ENCODE measurements at places on chromosomes 7 and 10. TPM values are rescaled to one million over a fixed set of nuclear protein-coding genes. Genes with fewer than 3 reads are reported as not detected.

DNA sequence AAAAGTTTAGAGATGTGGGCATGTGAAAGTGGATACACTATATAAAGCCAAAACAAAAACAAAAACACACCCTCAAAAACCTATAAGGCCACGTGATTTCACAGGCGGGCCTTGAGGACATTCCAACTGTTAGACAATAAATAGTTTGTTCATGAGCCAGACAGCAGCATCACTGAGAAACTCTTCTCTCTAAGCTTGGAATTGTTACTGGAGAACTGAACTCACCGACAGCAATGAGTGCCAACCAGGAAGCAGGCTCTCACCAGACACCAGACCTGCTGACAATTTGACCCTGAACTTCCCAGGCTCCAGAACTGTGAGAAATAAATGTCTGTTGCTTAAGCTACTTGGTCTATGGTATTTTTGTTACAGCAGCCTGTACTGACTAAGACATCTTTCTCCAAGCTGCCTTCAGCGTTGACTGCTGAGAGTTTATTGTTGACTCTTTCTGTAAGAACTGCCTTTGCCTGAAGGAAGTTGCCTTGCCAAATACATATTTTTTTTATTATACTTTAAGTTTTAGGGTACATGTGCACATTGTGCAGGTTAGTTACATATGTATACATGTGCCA, 107.5 kb downstream of the EPDR1 start:
- no peak for DNase-seq

ERVW-1 gene
- not detected for total RNA-seq

PBLD gene
- total RNA-seq = 3.1 TPM

ADAM8 gene
- 2.3 TPM for total RNA-seq

DNA sequence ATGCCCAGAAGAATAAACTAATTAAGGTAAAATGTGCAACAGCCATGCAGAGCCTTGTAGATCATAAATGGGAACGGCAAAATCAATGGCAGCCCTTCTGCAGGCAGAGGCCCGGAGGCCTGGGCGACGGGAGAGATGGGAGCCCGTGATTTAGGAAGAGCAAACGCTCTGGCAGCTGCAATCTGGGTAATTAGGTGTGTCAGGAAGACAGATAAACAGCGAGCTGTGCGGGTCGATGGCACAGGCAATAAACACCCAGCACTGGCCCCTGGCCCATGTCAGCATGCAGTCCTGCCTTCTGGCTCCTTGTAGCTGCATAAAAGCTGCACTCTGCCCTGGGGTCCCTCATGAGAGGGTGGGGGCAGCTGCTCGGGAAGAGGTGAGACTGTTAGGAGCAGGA, 78.0 kb downstream of the GOLGA7B start:
- DNase-seq = no peak

- DNase-seq = no peak
Measured at GRCh38 chr7:1329966-1330800, 97.5 kb downstream of the UNCX start.

DNA sequence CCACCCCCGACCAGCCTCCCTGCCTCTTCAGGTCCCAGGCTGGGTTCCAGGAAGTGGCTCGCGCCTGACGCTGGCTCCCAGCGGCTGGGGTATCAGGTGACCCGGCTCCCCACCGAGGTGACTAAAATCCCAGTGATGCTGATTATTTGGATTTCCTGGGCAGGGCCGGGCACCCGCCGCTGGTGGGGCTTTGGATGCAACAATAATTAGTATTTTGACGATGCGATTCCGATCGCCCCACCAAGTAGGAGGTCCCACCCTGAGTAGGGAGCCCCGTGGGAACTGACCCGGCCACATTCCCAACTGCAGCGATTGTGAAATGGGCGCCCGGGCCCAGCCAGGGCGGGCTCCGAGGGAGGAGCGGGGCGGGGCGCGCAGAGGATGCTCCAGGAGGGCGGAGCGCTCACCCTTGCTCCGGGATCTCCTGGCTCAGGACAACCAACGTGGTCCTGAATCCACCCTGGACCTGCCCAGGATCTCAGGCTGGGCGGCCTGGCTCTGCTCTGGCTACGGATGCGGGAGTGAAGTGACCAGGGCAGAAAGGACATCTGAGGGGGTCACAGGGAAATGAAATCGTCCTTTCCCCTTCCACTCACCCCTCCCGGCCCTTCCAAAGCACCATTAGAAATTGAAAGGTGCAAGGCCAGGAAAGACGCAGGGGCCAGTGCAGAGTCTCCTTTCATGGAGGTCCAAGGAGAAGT, 32.6 kb downstream of the DUSP5 start:
- DNase-seq = peak; percentile 76

CNNM1 gene
- total RNA-seq = 0.05 TPM

TSC22D4 gene
- total RNA-seq = 31.3 TPM

CNTNAP2 gene
- total RNA-seq = 1.1 TPM

DNA sequence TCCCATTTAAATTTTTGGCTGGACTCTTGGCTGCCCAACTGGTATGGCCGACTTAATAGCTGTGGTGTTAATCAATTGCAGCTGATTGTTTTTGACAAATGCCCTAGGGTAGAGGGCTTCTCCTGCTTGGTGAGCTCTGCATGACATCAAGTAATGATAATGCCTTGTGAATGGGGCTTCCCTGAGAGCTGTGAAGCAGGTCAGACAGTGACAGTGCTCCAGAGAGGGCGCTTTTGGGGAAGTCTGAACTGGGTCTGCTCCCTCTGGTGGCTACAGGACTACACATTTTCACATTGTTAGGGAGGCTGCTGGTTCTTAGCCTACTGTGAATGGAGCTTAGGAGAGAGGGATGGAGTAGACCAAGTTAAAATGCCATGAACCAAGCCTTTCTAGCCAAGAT, 98.8 kb downstream of the SDK1 start:
- no peak for DNase-seq

DNA sequence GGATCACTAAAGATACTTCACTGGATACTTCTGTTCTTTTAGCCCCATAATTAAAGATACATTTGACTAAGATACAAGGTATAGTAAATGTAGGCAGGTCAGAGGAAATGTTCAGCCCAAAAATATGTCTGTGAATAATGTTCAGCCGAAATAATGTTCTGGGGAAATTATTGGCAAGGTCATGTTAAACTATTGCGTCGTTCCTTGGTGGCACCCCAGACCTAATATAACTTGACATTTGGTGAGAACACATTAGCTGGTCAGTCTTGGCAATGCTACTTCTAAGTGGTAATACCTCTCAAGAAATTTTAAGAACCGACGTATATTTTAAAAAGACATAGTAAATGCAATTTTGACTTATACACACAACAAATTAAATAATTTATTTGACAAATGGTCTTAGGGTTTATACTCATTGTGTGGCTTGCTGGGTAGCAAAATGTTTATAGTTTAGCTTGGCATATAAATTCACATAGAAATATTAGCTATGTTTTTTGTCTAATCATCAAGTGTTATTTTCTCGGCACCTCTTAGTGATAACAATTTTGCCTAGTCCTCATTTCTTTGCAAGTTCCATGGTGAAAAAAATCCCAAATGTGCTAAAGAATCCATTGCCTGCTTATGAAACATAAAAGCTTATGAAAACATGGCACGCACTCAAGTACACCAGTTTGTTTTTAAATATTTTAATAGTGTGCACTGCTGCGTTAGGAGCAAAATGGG, 270.3 kb upstream of the NEBL start:
- no peak for DNase-seq

GPER1 gene
- 4.6 TPM for total RNA-seq

PTPRN2 gene
- total RNA-seq = 1.9 TPM

GRCh38 chr10:34147641-34148304, 667.3 kb downstream of the PARD3 start:
- no peak for DNase-seq

DNA sequence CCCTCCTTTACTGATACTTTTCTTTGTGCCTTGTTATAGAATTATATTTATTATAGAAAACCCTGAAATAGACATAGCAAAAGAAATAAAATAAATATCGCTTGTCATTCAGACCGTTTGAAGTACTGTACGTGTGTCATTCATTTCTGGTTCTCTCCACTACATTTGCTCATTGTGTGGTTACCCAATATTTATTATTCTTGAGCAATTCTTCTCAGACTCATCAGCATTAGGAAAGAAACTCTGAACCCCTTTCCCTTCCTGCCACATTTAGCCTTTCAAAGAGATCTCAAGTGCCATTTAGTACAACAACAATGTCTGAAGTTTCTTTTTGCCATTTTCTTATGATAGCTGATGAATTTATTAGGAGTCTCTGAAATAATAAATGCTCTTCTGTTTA, 154.1 kb downstream of the KIAA1217 start:
- DNase-seq = no peak

DNA sequence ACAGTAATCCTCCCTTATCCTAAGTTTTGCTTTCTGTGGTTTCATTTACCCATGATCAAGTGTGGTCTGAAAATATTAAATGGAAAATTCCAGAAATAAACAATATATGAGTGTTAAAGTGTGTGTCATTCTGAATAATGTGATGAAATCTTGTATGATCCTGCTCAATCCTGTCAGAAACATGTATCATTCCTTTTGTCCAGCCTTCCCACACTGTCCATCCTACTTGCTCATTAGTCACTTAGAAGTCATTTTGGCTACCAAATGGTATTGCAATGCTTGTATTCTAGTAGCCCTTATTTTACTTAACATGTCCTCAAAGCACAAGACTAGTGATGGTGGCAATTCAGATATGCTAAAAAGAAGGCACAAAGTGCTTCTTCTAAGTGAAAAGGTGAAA, 1211.2 kb upstream of the SORCS1 start:
- no peak for DNase-seq

DNA sequence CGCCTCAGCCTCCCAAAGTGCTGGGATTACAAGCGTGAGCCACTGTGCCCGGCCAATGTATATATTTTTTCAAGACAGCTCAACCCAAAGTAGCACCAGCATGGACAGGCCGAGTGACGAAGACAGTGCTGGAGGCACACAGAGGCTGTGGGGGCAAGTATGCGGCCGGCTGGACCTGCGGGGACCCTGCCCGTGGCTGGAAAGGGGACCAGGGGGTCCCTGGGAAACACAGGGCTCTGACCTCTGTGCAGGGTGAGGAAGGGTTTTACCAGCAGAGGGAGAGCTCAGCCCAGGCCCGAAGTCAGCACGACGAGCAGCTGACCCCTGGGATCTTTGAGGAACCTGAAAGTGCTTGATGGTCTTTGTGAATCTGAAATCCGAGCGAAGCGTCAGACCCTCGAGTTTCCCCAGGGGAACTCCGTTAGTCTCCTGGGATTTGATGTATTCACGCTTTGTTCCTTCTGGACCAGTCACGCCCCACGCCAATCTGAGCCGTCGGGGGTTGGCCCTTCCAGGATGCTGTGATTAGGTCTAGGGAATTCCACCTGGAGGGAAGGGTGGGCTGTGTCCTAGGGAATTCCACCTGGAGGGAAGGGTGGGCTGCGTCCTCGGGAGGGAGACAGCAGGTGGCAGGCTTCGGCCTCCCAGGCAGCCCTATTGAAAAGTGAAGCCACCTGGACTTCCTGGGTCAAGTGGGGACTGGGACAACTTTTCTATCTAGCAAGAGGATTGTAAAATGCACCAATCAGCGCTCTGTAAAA, 10.9 kb upstream of the ZFAND2A start:
- no peak for DNase-seq

DNA sequence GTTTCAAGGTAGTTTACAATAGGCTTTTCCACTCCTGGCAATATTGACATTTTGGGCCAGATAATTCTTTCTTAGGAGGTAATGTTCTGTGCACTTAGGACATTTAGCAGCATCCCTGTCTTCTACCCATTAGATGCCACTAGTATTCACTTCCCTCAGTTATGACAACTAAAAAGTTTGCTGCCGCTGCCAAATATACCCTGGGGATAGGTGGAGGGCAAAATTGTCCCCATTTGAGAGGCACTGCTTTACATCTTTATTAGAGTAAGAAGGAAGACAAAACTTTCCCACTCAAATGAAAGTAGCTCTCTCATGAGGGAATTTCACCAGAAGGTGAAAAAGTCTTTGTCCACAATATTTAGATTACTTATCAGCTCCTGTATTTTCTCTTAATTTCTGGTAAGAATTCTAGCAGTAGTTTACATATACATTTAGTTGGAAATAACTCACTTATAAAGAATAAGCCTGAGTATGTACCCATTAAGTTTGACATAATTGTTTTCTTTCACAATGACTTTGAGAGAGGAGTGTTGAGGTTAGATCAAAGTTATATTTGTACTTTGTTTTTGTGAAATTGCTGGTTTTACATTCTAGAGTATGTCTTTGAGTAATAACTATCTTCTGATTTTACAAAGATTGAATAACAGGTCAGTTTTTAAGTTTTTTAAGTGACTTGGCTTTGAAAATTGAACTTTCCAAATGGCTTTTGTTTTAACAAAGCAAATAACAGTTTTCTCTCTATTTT, 46.0 kb downstream of the HELLS start:
- no peak for DNase-seq

- DNase-seq = peak; percentile 31
Measured at GRCh38 chr10:75712242-75712880, 280.9 kb downstream of the LRMDA start.

GRCh38 chr7:114819616-114820362, 102.1 kb upstream of the MDFIC start:
- no peak for DNase-seq

PALD1 gene
- 8.3 TPM for total RNA-seq

DNA sequence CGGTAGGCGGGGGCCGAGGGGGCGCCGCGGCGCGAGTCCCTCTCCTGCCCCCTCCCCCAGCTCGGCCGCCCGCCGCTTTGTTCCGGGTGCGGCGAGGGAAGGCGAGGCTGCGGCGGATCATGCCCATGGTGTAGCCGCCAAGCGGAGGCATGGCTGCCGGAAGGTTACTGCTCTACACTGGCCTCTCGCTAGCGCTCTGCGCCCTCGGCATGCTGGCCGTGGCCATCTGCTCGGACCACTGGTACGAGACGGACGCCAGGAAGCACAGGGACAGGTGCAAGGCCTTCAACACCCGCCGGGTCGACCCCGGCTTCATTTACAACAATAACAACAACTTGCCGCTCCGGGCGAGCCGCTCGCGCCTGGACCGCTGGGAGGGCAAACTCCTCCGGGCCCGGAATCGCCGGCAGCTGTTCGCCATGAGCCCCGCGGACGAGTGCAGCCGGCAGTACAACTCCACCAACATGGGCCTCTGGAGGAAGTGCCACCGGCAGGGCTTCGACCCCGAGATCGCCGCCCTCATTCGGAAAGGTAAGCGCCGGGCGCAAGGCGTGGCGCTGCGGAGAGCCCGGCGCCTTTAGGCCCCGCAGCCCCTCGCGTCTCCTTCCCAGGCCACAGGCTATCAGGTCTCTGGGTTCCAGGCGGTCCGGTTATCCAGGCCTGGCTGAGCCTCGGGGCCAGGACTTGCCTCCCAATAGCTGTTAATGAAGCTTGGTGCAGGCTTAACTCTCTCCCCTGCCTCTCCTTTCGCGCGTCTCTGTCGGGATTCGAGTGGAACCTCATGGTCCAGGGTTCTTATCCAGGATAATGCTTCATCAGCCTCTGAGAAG, 513 bp downstream of the TMEM178B start:
- peak; percentile 24 for DNase-seq

- DNase-seq = no peak
Measured at GRCh38 chr10:35004651-35005050, 85.5 kb downstream of the CUL2 start.
